Psoas muscle (tissue), 8 donors: ENCODE measurements at places on chromosomes 7 and 10. TPM values are rescaled to one million over a fixed set of nuclear protein-coding genes. Genes with fewer than 3 reads are reported as not detected.

Gene SPDYE5
- polyA plus RNA-seq: not detected

- H3K4me3 ChIP-seq: no peak overlapping the region
- no peaks in the 10 kb centered on the region for H3K36me3 ChIP-seq
- no peaks in the 10 kb centered on the region for H3K27me3 ChIP-seq
- peaks cover 24% of the 10 kb centered on the region for H3K4me1 ChIP-seq
- no peak overlapping the region for H3K27ac ChIP-seq
Observed at GRCh38 chr10:97689559-97690020, 2.5 kb upstream of the AVPI1 start.

Gene SEPTIN14
- not detected for polyA plus RNA-seq

DNA sequence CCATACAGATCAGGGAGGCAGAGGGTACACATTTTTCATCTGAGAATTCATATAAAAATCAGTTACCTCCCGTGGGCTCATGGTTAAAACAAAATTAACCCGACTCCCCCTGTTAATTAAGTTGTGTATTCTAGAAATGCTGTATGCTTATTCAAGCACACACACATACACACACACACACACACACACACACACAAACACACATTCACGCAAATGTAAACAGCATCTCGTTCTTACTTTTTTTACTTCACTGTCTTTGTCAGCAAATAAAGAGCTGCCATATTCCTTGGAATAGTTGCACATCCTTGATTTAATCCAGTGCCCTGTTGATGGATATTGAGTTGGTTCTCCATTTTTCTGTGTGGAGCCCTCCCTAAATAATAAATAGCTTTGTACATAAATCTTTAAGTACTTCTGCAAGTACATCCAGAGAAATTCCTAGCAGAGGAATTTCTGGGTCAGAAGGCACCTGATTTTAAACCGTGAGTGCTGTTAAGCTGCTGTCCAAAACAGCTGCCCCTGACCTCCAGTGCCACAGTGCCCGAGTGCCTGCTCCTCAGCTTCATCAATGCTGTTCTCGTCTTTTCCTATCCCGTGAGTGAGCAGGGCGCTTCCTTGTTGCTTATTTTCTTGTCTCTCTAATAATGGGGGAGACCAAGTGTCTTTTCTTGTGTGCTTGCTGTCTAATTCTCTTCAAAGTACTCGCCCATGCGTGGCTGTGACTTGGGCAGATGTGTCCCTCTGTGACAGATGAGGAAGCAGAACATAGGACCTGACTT lies 117.2 kb downstream of the RGS10 start:
- H3K4me3 ChIP-seq: no peak overlapping the region
- peaks cover 10% of the 10 kb centered on the region for H3K36me3 ChIP-seq
- H3K27me3 ChIP-seq: no peaks in the 10 kb centered on the region
- no peaks in the 10 kb centered on the region for H3K4me1 ChIP-seq

DNA sequence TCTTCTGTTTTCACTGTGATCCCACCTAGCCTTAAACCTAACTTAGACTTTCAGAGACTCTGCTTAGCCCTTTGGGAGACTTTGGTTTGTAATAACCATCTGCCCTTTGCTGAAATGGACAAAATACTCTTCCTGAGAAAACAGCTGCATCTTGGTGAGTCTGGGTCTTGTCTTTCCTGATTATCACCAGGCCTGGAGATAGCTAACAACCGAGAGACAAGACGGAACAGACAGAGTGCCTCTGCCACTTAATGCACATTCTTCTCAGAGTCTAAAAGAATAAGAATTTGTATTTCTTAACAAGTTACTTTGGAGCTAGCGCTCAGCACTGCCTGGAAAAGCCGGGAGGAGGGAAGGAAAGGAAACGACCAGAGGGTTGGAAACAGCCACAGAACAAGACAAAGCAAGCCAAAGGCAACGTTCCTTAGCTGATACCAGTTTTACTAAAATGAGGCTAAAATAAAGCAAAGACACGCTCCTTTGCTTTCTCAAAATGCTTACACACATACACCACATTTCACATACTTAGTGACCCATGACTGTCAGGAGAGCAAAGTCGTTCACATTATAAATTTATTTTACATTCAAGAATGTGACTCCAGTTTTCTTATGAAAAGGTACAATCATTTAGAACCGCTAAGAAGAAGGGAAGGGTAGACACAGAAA lies 70.3 kb upstream of the DGKI start:
- no peaks in the 10 kb centered on the region for H3K27me3 ChIP-seq
- H3K4me3 ChIP-seq: no peak overlapping the region
- no peak overlapping the region for H3K27ac ChIP-seq
- H3K36me3 ChIP-seq: peaks cover 5% of the 10 kb centered on the region
- no peaks in the 10 kb centered on the region for H3K4me1 ChIP-seq

Gene SPDYE11
- polyA plus RNA-seq: not detected

DNA sequence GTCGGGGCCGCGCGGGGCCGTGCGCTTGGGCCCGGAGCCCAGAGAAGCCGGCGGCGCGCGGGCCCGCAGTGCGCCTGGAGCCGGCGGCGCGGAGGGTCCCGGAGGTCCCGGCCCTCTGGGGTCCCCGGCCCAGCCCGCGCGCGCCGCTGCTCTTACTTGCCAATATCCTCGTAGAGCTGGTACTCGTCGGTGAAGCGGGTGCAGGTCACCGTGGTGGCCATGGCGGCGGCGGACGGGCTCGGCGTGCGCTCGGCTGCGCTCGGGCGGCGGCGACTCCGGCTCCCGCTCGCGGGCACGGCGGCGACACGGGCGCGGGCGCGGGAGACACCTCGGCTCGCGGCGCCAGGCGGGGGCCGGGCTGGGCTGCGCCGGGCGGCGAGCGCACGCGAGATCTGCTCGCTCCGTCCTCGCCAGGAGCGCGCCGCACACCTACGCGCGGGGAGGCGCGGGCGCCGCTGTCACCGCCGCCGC lies at the start of gene CAMK2B:
CAMK2B (minus strand) TSS at position 394 of the 471 bp plus-strand sequence; CDS start at position 221, 173 bp downstream.
- H3K4me3 ChIP-seq: peak within 1 kb of the TSS; percentile 74
- H3K27ac ChIP-seq: peak within 1 kb of the TSS; percentile 98
- no peaks in the 10 kb centered on the region for H3K36me3 ChIP-seq
- H3K4me1 ChIP-seq: peaks cover 35% of the 10 kb centered on the region
- DNase-seq: peak; percentile 25

- H3K27me3 ChIP-seq: no peaks in the 10 kb centered on the region
- H3K36me3 ChIP-seq: no peaks in the 10 kb centered on the region
- H3K4me3 ChIP-seq: no peak overlapping the region
- H3K27ac ChIP-seq: no peak overlapping the region
- no peak for DNase-seq
- no peaks in the 10 kb centered on the region for H3K4me1 ChIP-seq
Observed at GRCh38 chr10:49024484-49024883, 84.8 kb upstream of the LRRC18 start.

- no peak for DNase-seq
- peaks cover 5% of the 10 kb centered on the region for H3K27me3 ChIP-seq
- H3K36me3 ChIP-seq: no peaks in the 10 kb centered on the region
Observed at GRCh38 chr10:47396311-47396717, 12.2 kb upstream of the ZNF488 start.

Gene ANKRD30A
- polyA plus RNA-seq: not detected

DNA sequence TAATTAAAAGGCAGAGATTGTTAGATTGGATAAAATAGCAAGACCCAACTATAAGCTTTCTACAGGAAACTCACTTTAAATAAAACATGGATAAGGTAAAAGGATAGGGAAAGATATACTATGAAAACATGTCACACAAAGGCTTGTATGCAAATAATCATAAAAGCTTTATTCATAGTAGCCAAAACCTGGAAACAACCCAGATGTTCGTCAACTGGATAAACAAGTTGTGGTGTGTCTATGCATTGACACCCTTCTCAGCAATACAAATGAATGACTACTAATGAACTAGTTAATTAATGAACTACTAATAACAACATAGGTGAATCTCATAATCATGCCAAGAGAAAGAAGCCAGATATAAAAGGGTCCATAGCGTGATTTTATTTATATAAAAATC lies 37.7 kb upstream of the OIT3 start:
- no peaks in the 10 kb centered on the region for H3K36me3 ChIP-seq
- no peaks in the 10 kb centered on the region for H3K4me1 ChIP-seq
- H3K4me3 ChIP-seq: no peak overlapping the region
- H3K27ac ChIP-seq: no peak overlapping the region

GRCh38 chr7:115033917-115034459 lies 112.1 kb downstream of the MDFIC start:
- no peaks in the 10 kb centered on the region for H3K4me1 ChIP-seq
- no peak overlapping the region for H3K4me3 ChIP-seq
- no peaks in the 10 kb centered on the region for H3K36me3 ChIP-seq
- H3K27me3 ChIP-seq: no peaks in the 10 kb centered on the region
- no peak for DNase-seq

Gene PTER
- 10.6 TPM for polyA plus RNA-seq

Gene C10orf105
- 0.01 TPM for polyA plus RNA-seq

Gene FEZF1
- not detected for polyA plus RNA-seq

Gene TEX36
- polyA plus RNA-seq: not detected

DNA sequence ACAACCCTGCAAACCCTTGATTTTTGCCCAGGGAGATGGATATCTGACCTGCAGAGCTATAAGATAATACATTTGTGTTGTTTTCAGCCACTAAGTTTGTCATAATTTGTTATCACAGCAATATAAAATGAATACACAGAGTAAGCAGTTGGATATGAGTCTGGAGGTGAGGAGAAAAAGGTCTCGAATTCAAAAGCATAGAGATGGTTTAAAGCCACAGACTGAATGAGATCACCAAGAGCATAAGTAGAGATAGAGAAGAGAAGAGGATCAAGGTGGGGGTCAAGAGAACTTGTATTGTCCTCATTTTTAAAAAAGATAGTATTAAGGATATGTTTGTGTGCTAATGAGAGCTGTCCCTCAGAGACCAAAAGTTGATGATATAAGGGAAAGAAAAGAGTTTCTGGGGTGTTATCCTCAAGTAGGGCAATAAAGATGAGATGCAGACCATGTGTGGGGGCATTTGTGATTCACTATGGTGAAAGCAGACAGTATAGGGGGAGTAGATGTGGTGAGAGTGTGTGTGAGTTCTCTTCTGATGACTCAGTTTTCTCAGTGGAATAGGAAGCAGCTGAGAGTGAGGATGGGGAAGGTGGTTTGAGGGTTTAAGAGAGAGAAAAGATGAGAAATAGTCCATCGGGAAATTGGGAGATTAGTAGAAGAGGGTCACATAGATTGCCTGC lies 25.8 kb upstream of the PCGF5 start:
- H3K4me1 ChIP-seq: peaks cover 45% of the 10 kb centered on the region
- no peaks in the 10 kb centered on the region for H3K36me3 ChIP-seq
- no peak overlapping the region for H3K27ac ChIP-seq
- no peaks in the 10 kb centered on the region for H3K27me3 ChIP-seq
- H3K4me3 ChIP-seq: no peak overlapping the region

DNA sequence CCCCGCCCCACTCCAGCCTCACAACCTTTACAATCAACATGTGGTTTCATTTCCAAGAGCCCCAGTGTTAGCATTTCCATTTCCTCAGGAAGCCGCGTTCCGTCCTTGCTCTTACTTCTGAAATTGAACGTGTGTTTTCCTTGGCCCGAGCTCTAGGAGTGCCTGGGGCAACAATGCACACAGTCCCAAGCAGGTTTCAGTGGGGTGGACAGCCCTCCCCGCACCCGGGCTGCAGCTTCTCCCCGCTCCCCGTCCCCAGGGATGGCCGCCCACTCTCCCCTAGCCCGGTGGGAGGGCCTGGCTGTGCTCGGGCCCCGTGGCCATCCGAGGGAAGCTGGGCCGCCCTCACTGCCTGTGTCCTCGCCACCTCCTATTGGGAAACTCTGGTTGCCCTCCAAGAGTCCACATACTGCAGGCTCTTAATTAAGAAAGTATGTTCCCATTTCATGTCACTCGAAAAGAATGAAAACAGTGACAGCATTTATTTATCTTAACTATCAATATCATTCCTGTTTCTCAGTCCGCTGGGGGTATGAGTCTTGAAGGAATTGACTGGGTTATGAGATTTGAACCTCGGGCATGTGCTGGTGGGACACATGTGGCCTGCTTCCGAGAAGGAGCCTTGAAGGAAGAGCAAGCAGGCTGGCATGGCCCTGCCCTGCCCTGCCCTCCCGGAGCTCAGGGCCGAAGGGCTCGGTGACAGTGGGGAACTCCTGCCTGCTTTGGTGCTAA lies 163.8 kb downstream of the GRK5 start:
- no peaks in the 10 kb centered on the region for H3K27me3 ChIP-seq
- peaks cover 30% of the 10 kb centered on the region for H3K4me1 ChIP-seq
- DNase-seq: peak; percentile 81
- peak overlapping the region; percentile 73 for H3K27ac ChIP-seq

GRCh38 chr10:59995862-59996261 lies 89.5 kb upstream of the CCDC6 start:
- H3K4me3 ChIP-seq: no peak overlapping the region
- no peaks in the 10 kb centered on the region for H3K36me3 ChIP-seq
- no peaks in the 10 kb centered on the region for H3K4me1 ChIP-seq
- H3K27me3 ChIP-seq: no peaks in the 10 kb centered on the region
- no peak for DNase-seq
- no peak overlapping the region for H3K27ac ChIP-seq

DNA sequence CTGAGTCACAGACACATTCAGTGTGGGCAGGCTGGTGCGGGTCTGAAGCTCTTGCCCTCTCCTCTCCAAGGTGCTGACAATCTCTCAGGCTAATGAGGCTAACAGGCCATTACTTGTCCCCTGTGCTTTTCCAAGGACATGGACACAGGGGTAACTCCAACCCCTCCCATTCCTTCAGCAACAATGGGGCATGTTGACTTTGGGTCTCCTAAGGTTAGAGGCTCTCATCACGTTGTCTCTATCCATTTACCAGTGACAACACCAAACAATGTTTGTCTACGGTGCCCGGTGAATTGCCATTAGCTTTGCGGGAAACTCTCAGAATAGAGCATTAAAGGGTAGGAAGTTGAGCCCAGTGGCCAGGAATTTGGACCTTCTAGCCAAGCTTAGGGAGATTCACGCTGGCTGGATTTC lies 101.6 kb upstream of the TNS3 start:
- no peak for DNase-seq
- H3K27me3 ChIP-seq: no peaks in the 10 kb centered on the region
- no peaks in the 10 kb centered on the region for H3K36me3 ChIP-seq

- no peaks in the 10 kb centered on the region for H3K4me1 ChIP-seq
- no peak for DNase-seq
- H3K27ac ChIP-seq: no peak overlapping the region
- no peak overlapping the region for H3K4me3 ChIP-seq
- peaks cover 2% of the 10 kb centered on the region for H3K27me3 ChIP-seq
- no peaks in the 10 kb centered on the region for H3K36me3 ChIP-seq
Observed at GRCh38 chr10:130713135-130713534, 576.9 kb downstream of the GLRX3 start.

- no peaks in the 10 kb centered on the region for H3K36me3 ChIP-seq
- no peaks in the 10 kb centered on the region for H3K27me3 ChIP-seq
- peaks cover 28% of the 10 kb centered on the region for H3K4me1 ChIP-seq
Observed at GRCh38 chr7:106178593-106179134, 66.6 kb upstream of the SYPL1 start.

DNA sequence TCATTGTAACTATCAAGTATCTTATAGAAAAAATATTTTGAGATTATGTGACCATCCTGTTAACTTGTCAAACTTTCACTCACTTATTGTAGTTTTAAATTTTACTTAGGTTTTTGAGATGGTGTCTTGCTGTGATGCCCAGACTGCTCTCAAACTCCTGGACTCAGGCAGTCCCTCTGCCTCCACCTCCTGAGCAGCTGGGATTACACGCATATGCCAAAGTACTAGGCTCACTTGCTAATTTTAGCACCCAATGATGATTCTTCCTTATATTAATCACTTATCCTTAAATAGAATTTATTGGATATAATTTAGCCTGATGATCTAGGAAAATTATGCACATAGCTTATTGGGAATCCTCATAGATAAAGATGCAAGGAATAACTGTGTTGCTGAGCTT lies 104.9 kb downstream of the BTRC start:
- no peak for DNase-seq
- no peak overlapping the region for H3K27ac ChIP-seq
- H3K27me3 ChIP-seq: no peaks in the 10 kb centered on the region
- peaks cover 21% of the 10 kb centered on the region for H3K4me1 ChIP-seq
